ENCODE measurements at places on chromosomes 13 and 19.

- DNase-seq = no peak
Measured at GRCh38 chr19:49567861-49568441, 12.4 kb downstream of the NOSIP start.

GRCh38 chr13:33871207-33872004 is 53.5 kb downstream of the RFC3 start:
- no peak for DNase-seq

GRCh38 chr13:51134763-51135365 is 23.8 kb upstream of the C13orf42 start:
- no peak for DNase-seq

DNA sequence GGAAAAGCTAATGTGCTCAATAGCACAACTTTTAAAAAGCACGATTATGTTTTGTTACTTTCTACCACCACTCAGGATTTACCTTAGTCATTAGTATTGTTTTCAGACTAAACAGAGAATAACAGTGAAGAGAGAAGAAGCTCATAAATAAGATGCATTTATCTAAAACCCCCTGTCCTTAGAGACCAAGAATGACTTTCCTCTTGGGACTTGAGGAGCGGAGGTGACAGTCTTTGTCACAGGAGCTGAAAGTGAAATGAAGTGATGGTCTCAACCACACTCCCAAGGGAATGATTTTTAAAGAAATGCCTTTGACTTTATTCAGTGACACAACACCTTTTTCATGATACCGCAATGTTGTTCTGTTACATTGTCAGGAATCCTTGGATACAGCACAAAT is 190.6 kb upstream of the NBEA start:
- DNase-seq = no peak

DNA sequence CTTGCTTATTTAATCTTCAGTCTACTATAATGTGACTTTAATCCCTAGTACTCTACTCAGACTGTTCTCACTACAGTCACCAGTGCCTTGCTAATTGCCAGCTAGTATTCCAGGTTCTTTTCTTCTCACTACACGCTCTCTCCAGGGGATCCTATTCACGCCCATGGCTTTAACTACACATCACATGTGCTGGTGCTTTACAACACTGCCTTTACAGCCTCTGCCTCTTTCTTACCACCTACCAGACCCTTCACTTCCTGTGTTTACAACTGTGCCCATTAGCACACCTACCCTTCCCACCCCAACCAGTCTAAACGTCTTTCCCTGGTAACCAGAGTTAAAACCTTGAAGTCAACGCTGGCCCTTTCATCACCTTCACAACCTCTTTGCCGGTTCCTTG is 249.5 kb downstream of the DNAJC15 start:
- DNase-seq = no peak

DNA sequence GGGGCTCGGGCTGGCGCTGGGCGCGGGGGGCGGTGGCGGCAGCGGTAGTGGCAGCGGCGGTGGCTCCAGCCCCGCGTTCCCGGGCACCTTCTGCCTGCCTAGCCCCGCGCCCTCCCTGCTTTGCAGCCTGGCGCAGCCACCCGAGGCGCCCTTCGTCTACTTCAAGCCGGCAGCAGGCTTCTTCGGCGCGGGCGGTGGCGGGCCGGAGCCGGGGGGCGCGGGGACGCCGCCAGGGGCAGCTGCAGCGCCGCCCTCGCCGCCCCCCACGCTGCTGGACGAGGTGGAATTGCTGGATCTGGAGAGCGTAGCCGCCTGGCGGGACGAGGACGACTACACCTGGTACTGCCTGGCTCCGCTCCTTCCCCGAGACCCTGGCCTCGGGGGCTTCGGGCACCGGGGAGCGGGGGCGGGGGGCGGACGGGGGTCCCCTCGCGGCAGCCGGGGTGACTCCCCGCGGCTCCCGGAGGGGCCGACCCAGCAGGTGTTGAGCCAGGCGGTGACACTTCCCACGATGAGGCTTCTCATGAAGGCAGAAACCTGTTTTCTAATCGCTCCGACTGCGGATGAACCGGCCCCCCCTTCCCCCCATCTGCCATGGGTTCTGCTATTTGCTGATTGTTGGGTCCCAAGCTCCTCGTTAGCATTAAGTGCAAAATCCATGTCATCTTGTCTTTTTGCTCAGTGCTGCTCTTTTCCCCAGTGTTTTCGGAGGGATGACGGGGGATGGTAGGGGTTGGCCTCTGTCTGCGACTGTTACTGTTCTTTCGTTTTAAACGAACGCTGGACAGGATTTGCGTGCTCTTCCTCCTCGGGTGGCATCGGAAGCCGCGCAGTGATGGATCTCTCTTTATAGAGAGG is 943 bp downstream of the SLAIN1 start:
- peak; percentile 71 for DNase-seq
